ENCODE measurements at places on chromosomes 4 and X.

- DNase-seq = no peak
These were observed 105.1 kb downstream of the ADRA2C start for GRCh38 chr4:3871181-3871852.

GRCh38 chrX:30217465-30217864 lies 2.1 kb downstream of the MAGEB2 start:
- DNase-seq = no peak

GRCh38 chr4:158884280-158884679 lies 115.5 kb downstream of the FNIP2 start:
- DNase-seq = no peak

DNA sequence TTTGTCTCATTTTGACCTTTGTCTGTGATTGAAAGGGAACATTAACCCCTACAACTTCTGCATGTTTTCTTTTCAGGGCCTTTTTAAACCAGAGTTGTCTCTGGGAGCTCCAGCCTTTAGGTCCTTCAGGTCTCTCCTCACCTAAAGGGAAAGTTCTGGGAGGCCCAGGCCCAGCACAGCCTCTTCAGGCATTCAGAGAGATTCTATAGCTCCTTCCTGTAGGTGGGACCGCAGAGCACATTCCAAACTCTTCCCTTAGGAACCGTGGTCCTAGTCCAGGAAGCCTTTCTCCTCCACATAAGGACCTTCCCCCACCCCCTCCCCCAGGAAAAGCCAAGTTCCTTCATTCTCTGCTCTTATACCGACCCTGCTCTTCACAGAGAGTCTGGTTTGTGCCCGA lies 14.9 kb downstream of the NKX6-1 start:
- no peak for DNase-seq

DNA sequence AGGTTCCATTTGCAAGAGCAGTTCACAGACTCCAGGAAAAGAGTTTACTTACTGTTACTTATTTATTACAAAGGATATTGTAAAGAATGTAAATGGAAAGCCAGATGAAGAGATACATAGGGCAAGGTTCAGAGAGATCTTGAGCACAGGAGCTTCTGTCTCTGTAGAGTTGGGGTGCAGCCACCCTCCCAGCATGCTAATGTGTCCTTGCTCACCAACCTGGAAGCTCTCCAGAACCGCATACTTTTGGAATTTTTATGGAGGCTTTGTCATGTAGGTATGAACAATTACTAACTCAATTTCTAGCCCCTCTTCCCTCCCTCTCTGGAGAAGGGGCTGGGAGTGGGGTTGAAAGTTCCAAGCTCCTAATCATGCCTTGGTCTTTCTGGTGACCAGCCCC lies 857.2 kb downstream of the RPA4 start:
- DNase-seq = no peak

- peak; percentile 17 for DNase-seq
These were observed 5.4 kb downstream of the DAPP1 start for GRCh38 chr4:99821918-99822503.

GRCh38 chr4:155709918-155710317 lies 43.3 kb downstream of the GUCY1A1 start:
- no peak for DNase-seq

GRCh38 chr4:111602848-111603247 lies 542.4 kb upstream of the FAM241A start:
- no peak for DNase-seq

GRCh38 chr4:103024996-103025395 lies 5.5 kb upstream of the SLC9B1 start:
- no peak for DNase-seq

DNA sequence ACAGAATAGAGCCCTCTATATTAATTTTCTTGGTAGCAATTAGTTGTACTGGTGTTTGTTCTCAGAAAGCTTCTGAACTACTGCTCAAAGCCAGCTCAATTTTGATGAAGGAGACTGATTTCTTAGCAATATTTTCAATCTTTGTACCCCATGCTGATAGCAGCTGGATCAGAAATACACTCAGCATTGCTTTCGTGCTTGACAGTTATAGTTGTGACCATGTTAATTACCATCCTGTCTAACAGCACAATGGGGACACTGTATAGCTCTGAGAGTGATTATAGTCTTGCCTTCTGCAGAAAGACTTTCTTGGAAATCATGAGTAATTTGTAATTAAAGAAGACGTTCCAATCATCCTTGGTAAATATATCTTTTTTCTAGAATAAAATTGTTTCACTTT lies 79.7 kb upstream of the GNPDA2 start:
- DNase-seq = no peak

DNA sequence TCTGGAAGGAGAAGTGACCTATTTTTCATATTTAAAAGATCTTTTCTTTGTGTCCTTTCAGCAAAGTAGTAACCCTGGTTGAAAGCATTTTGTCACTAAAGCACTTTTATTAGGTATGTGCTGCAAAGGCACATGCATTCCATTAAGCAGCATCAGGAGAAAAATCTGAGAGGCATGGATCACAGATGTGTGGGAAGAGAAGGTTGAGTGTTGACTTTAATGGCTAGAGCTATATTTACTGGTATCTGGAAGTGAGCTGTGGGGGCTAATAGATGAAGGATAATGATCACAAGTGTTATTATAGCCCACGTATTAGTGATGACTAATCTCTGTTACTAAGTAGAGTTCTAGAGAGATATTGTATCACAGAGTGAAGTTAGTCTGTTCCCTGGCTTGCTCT lies 1520.7 kb downstream of the ARAP2 start:
- no peak for DNase-seq

GRCh38 chrX:133335027-133335426 lies 80.3 kb downstream of the GPC4 start:
- no peak for DNase-seq

- DNase-seq = no peak
These were observed 30.6 kb downstream of the HSD17B11 start for GRCh38 chr4:87360338-87360935.

- DNase-seq = no peak
These were observed 21.4 kb downstream of the PHEX start for GRCh38 chrX:22053481-22053880.

- no peak for DNase-seq
These were observed 37.0 kb upstream of the NOCT start for GRCh38 chr4:138978600-138978999.

DNA sequence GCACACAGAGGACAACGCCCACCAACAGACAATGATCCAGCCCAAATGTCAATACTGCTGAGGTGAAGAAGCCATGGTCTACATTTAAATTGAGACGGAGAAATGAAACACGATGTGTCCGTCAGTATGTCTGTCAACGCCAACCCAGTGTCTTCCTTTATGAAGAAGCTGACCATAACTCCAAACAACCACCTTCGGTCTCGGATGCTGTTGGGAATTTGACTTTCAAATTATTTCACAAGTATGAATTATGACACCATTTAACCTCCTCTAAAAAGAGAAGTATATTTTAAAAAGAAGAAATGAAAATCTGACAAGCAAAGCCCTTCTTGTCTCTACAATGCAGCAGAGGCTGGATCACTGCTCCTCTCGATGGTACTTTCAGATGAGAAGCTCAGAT lies 123.7 kb upstream of the MAP3K15 start:
- no peak for DNase-seq

GRCh38 chrX:48715876-48716502 lies 19.5 kb downstream of the SUV39H1 start:
- DNase-seq = peak; percentile 35
